Posterior cingulate gyrus (tissue), 11 donors: ENCODE measurements at places on chromosomes 12 and 14.
A peak's percentile ranks its signal among the peaks of the same experiment; 100 is the strongest.

GRCh38 chr12:112978163-112979040 is at the start of gene OAS2:
TSS of gene OAS2 (plus strand) at chr12:112978519. CDS start at chr12:112978609, 90 bp downstream.
- DNase-seq: peak; percentile 79

GRCh38 chr12:72241552-72241951 is 30.6 kb upstream of the TRHDE start:
- DNase-seq: no peak

GRCh38 chr14:69079188-69079742 is 73.7 kb downstream of the DCAF5 start:
- no peak for DNase-seq

- DNase-seq: no peak
Measured at GRCh38 chr12:57577981-57578758, 12.8 kb upstream of the PIP4K2C start.

GRCh38 chr12:131773582-131774221 is 54.5 kb upstream of the MMP17 start:
- DNase-seq: peak; percentile 56

DNA sequence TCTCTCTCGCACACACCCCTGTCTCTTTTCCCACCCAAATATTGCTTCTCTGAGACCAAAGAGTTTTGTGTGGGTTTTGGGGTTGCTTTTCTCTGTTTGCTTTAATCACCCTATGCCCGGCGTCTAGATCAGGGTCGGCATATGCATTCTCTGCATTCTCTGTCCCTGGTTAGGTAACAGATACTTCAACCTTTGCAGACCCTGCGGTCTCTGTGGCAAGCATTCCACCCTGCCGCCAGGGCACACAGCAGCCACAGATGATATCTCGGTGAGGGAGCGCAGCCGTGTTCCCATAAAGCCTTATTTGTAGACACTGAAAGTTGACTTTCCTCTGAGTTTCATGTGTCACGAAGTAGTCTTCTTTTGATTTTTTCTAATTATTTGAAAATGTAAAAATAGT is 110.4 kb upstream of the FZD10 start:
- no peak for DNase-seq

DNA sequence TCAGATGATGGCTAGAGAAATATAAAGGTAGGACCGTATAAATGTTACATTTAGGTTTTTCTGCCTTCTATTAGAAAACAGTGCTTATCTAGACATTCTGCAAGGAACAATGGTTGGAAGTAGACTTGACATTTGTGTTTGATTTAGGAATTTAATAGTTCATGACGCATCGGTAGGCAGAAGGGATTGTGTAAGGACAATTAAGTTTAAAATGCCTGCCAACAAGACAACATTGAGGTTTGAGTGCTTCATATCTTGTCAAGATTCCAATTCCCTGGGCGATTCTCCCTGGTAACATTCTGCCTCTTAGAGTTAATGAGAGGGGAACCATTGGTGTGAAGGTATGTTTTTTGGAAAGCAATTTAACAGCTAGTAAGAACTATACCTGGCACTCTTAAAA is 186.8 kb upstream of the RBM19 start:
- no peak for DNase-seq

DNA sequence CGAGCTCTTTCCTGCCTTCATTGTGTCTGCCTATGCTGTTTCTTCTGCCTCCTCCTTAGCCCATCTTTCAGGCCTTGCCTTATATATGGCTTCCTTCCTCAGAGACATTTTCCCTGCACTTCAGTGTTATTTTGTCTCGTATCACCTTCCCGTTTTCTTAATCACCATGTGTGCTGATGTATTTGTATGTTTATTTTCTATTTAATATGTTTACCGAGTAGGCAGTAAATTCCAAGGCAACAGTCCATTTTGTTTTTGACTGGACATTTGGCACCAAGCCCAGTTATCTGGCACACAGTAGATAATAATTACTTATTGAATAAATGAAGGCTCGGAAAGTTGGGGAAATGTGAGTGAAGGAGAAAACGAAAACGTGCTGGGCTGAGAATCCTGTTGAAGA is 4.6 kb upstream of the POU6F1 start:
- DNase-seq: no peak

GRCh38 chr12:101277443-101277842 is 2.5 kb upstream of the UTP20 start:
- DNase-seq: no peak

GRCh38 chr14:21978184-21978998 is 304.8 kb upstream of the OR4E1 start:
- peak; percentile 11 for DNase-seq

DNA sequence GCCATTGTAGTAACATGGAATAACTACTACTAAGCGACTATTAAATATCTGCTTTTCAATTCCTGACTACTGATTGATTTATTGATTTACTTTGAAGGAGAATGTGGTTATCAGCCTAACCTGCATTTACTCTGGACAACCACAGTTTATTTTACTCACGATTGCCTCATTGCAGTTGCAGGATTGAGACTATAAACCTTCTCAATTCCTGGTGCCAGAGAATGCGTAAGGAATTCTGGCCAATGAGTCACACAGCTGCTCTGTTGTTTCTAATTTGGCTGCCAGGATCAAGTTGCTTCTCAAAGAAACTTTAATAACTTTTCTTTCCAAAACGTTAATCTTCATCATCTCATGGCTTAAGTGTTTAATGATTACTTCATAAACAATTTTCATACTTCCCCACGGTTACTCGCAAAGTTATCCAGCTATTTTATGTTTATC is 13.1 kb upstream of the TMTC1 start:
- DNase-seq: no peak

GRCh38 chr12:56425193-56425592 is 24.0 kb downstream of the TIMELESS start:
- DNase-seq: no peak

DNA sequence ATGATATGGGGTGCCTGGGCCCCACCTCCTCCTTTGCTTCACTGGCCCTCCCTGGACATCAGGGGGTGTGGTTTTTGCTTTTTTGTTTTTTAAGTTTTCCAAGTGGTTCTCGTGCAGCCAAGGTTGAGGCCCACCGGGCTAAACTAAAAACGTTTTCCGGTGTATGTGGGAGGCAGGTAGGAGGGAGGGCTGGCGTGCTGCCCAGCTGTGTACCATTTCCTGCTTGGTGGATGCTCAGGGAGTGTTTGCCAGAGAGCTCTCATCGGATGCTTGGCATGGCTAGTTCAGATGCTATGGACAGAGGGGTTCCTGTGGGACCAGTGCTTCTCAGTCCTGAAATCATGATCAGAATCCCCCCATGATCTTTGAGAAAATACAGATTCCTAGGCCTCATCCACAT is 246.4 kb downstream of the CACNA1C start:
- no peak for DNase-seq

- DNase-seq: no peak
Measured at GRCh38 chr14:82230748-82231147, 697.1 kb upstream of the SEL1L start.

GRCh38 chr12:53195516-53196420 is 11.3 kb downstream of the ITGB7 start:
- DNase-seq: no peak

DNA sequence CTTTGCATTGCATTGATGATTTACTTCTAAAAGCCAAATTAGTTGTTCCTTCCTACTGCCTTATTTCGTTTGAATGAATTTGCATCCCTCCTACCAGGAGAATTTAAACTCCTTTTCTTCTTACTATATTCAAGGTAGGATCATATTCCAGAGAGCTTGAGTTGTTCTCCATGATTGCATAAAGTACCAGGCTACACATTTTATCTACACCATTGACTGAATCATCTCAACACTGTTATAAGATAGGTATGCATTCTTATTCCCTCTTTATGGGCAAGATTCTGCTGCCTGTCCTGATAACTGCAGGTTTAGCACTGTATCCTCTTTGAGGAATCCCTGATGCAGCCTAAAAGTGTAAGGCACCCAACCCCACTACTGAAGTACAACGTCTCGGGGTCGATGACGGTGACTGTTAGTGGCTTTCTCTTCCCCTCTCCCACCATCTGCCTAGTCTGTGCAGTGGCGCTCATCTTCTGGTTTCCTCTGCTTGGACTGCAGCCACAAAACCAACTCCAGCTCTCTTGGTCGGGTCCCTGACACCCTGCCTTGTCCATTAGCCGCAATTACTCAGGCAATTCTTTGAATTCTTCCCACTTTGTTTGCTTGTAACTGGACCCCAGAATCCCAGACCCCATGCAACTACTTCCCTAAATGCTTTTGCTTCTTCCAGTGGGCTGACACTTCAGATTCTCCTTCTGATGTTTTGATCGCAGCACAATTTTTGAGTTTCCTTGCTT is 44.4 kb upstream of the STXBP6 start:
- DNase-seq: no peak

- DNase-seq: no peak
Measured at GRCh38 chr12:100544165-100544564, 29.3 kb upstream of the GAS2L3 start.

DNA sequence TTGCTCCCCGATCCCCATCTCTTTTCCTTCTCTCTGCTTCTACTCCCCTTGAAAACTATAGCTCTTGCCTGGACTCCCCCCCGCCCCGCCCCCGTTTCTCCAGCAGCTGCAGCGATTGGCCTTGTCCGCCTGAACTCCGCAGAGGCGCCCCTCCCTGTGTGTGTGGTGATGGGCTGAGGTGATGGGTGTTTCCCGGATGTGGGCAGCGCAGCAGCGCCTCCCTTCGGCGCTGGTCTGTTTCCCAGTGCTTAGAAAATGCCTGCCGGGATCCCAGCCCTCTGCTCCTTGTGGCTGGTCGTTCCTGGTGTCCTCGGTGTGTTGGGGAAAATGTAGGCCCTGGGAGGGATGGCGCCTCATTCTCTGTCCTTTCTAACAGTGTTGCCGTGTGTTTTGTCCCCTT is 43.3 kb downstream of the GALNT8 start:
- DNase-seq: no peak

DNA sequence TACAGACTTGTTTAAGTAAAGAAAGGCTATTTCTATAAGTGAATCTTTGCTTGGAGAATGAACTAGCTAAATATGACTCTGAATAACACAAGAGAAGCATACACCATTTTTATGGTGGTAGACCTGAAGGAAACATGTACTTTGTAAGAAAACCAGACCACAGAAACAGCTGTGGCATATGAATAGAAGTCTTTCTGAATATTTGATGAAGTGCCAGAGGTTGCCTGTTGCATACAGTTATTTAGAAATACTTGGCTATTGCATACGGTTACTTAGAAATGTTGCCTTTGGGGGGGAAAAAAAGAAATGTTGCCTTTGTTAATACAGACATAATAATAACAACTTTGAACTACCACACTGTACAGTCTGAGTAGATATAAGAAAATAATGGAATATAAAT is 16.8 kb upstream of the LEMD3 start:
- no peak for DNase-seq

- DNase-seq: no peak
Measured at GRCh38 chr14:103247169-103247606, 86.8 kb upstream of the EIF5 start.

DNA sequence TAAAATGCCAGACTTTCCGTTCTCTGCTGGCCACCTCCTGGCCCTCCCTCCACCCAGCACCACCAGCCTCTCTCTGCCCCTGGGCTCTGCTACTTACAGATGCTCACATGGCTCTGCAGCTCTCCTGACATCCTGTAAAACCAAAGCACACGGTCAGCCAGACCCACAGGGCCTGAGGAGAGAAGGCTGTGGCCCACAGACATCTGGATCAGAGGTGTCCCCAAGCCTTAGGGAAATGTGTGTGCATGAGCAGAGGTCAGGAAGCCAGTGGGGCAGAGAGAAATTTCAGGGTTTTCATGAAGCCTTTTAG is 11.5 kb downstream of the KRT77 start:
- no peak for DNase-seq

DNA sequence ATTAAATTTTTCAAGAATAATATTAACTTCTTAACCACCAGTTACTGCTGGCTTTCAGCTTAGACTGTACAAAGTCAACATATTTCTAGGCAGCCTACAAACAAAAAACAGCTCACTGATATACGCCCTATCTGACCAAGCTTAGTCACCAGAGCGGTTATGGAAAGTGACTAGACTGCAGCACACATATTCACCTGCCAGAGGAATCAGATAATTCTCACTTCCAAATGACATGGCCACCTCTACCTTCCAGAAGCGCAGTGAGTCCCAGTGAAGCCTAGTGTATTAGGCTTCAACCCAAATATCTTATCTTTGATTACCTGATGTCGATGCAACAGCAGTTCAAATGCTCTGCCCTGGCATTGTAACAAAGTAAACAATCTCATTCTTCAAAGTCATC is 8.5 kb downstream of the STXBP6 start:
- no peak for DNase-seq

- DNase-seq: no peak
Measured at GRCh38 chr14:88901991-88902390, 77.5 kb downstream of the TTC8 start.

GRCh38 chr14:100537446-100538350 is 49.5 kb downstream of the BEGAIN start:
- DNase-seq: peak; percentile 79

GRCh38 chr12:125070661-125071390 is 5.6 kb downstream of the AACS start:
- DNase-seq: no peak

DNA sequence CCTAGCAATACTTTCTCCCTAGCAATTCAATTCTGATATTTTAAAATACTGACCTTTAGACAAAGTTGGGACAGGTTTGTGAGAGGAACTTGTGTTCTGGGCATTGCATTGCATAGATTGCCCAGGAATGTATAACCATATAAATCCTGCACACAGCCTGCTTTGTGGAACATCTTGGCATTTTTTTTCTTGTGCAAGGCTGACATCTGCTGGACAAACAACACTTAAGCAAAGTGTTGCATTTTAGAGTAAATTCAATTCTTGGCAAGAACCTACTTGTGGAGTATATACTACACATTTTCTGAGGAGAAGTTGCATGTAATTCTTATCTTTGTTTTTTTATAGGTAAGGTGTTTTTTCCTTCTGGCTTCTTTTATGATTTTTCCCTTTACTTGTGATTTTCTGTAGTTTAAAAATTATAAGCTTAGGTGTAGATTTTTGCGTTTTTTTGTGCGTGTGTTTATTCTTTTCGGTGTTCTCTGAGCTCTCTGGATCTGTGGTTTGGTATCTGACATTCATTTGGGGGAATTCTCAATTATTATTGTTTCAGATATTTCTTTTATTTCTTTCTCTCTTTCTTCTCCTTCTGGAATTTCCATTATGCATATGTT is 26.4 kb downstream of the TESPA1 start:
- no peak for DNase-seq

DNA sequence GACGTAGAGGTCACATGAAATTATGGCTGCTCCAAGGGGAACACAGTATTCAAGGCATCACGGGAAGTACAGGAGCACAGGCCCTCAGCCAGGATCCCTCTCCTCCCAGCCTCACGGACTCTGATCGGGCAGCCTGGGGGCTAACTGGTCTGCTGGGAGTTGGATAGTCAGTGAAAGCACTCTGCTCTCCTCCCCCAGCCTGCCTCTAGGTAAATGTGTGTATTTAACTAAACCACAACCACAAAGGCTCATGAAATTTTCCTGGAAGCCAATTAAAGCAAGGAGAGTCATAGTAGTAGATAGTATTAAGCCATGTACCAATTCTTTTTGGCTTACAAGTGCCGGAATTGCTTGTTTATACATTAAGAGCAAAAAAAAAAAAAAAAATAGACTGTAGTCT is 254.3 kb downstream of the MSRB3 start:
- no peak for DNase-seq
